Mucosa of descending colon (tissue), 3 donors: ENCODE measurements at places on chromosomes 3 and 15.

DNA sequence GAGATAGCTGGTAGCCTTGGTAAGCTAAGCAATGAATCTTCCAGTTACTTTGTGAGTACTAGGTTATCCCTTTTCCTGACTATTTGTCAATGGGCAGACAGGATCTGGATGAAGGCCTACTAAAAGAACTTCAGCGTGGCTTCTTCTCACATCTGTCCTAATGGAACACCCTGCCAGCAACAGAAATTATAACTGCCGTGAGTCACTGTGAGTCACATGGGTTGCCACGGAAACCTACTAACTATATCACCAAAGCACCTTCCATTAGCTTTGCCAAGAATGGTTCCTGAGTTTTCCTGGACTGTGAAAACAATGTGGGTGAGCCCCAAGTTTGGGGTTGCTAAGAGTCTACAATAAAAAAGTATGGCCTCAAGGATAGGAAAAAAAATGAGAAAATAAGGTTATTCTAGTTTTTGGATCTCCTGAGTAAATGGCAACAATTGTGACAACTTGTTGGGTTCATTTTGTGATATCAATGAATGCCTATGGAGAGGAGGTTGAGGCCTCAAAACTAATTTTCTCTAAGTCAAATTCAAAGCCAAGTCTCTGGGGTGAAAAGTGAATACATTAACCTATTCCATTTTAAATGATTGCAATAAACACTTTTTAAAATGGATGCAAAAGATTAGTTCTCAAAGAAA is 195.1 kb upstream of the ICE2 start:
- DNase-seq = no peak

GRCh38 chr3:54969652-54970051 is 41.8 kb upstream of the LRTM1 start:
- no peak for DNase-seq

DNA sequence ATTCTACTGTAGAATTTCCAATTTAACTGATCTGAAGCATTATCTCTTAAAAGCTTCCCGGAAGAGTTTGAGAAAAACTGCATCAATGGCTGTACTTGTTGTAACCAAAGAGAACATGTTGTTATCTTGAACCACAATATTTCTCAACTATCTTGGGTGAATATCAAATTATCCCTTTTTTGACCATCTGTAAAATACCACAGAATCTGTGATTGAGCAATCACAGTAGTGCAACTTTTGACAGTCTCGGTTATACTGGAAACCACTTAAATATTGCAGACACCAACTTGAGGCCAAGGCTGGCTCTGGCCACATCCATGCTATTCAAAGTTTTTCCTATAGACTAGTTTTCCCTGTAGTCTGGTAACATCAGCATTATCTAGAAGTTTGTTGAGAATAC is 842.8 kb upstream of the EPHA6 start:
- no peak for DNase-seq

GRCh38 chr3:101954936-101955335 is 105.6 kb downstream of the NFKBIZ start:
- no peak for DNase-seq

DNA sequence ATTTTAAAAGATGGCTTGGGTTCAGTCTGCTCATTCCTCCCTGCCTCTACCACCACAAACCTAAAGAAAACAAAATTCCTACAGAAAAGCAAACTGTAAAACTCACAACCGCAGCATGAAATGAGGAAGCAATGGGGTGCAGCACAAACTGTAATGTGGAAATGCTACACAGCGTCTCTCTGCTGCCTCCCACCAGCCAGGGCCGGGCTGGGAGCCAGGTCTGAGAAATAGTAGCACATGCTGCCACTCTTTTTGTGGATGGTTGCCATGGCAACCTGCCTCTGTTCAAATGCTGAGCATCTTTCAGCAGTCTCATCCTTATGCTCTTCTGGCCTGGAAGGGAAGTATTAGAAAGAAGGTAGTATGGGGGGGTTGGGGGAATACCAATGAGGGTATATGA is 55.4 kb downstream of the EOMES start:
- peak; percentile 44 for DNase-seq

DNA sequence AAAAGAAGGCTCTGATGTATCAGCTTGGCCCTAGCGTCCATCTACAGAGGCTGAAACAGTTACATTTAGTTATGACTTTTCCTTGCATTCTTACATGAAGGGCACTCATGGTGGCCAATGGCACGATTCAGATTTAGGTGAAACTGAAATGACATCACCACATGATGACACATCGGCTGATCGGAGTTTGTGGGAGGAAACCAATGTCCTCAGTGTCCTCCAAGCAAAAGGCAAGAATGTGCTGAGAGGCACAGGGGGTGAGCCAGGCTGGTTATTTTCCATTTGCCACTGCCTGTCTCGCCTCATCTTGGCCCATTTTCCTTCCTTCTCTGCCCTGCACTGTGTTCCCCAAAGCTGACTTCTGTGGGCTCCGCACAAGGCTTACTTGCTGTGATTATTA is 34.4 kb downstream of the TARS3 start:
- DNase-seq = no peak

GRCh38 chr15:79970181-79970580 is 815 bp downstream of the BCL2A1 start:
- DNase-seq = no peak

DNA sequence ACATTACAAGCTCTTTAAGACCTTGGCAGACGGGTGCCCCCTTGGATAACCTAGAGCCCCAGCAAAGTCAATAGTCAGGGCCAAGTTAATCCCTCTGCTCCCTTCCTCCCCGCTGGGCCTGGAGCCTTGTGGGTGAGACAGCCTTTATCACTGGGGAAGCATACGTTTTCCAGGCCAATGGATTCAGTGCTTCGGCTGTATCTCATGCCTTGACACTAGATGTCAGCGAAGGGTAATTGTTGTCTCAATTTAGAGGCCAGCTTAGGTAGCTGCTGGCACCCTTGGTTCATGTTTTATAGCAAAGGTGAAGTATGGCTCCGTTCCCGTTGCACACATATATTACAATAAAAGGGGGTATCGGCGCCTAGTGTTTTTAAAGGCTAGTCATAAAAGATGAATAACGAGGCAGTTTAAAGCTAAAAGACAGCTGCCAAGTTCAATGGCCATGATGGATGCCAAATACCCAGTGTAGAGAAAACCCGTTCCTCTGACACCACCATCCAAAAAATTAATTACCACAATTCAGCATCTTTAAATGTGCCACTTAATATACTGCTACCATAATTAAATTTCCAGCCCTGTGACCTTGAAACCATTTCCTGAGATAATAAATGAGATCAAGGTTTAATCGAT is 52.3 kb upstream of the BNIP2 start:
- peak; percentile 14 for DNase-seq

GRCh38 chr3:59386165-59386564 is 336.3 kb upstream of the CFAP20DC start:
- no peak for DNase-seq

DNA sequence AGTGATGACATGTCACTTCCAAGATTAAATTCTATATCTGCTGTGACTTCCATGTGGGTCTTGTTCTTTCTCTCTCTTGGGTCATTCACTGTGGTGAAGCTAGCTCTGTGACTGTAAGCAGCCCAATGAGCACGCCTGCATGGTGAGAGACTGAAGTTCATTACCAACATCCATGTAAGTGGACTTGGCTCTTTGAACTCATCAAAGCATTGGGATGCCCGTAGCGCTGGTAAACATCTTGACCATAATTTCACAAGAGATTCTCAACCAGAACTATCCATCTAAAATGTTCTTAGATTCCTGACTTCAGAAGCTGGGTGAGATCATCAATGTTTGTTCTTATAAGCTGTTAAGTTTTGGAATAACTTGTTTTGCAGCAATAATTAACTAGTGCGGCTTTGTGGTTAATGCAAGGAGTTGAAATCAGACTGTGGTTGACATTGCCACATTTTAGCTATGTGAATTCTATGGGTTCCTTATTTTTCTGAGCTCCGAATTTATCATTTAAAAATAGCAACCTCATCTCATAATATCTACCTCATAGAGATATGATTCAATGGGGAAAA is 31.6 kb upstream of the LRRC3B start:
- no peak for DNase-seq

DNA sequence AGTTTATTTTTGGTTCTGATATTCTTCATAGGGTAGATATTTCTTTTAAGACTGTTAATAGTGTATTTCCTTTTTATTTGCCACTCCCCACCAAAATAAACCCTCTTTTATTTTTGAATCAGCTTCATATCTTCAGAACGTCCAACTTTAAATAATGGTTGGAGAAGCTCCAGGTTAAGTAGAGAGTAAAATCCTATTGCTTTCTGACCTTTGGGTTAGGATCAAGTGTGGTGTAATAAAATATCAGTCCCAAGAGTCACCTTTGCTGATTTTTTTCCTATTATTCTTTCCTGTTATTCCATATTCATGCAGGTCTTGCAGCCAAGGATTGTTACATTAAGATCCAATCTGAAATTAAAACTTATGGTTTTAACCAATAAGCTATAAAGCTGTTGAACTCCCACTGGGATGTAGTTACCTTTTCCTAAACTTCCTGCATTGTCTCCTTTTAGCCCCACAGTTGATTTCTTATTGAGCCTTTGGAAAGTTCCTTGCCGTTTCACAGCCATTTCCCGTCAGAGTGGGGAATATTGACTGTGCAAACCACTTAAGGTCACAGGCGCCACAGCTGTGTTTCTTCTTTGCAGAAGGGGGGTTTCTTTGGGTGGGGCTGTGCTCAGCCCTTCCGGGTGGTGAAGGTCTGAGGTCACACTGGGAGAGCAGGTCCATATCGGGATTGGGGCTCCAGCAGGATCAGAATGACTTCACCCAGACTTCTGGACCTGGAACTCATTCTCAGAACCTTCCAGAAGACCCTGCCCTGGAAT is 287.3 kb upstream of the CTDSPL start:
- DNase-seq = no peak

DNA sequence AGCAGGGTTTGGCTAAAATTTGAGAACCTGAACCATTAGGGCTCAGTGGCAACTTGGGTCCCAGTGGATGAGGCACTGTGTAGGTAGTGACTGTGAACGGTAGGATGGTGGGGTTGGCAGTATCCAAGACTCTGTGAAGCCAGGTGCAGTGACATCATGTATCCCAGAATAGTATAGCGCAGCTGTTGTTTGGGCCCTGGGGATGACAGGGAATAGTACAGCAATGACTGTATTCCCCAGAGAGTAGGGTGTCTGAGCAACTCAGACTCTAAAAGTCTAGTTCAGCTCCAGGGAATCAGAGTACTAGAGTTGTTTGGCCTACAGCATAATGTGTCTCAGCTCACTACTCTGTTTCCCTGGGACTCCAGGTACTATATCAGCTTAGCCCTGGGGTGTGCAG is 20.7 kb upstream of the PPP2R3A start:
- DNase-seq = no peak

GRCh38 chr3:138687236-138687635 is 78.7 kb downstream of the FAIM start:
- DNase-seq = no peak

DNA sequence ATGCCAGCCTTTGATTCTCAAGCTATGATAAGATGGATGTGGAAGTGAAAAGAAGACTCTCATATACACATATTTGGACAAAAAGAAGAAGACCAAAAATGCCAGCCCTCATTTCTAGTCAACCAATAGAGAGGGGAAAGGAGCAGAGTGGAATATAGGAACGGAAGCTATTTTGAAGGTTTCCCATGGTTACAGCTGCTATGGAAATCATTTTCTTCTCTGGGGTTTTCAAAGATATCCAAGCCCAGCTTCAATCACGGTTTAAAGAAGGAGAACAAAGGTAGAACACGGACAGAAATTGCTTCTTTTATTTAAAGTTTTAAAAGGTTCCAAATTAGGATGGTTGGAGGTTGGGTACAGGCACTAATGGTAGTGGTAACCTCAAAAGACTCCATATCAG is 181.0 kb upstream of the PRICKLE2 start:
- no peak for DNase-seq

DNA sequence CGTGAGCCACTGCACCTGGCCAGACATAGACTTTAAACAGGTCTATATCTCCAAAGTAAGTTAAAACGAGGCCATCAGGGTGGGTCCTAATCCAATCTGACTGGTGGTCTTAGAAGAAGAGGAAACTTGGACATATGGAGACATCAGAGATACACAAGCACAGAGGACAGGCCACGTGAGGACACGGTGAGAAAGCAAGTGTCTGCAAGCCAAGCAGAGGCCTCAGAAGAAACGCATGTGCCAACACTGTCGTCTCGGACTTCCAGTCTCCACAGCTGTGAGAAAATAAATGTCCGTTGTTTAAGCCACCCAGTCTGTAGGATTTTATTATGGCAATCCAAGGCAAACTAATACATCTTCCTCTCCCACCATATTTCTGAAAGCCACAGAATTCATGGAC is 43.9 kb downstream of the MRPL46 start:
- DNase-seq = no peak

DNA sequence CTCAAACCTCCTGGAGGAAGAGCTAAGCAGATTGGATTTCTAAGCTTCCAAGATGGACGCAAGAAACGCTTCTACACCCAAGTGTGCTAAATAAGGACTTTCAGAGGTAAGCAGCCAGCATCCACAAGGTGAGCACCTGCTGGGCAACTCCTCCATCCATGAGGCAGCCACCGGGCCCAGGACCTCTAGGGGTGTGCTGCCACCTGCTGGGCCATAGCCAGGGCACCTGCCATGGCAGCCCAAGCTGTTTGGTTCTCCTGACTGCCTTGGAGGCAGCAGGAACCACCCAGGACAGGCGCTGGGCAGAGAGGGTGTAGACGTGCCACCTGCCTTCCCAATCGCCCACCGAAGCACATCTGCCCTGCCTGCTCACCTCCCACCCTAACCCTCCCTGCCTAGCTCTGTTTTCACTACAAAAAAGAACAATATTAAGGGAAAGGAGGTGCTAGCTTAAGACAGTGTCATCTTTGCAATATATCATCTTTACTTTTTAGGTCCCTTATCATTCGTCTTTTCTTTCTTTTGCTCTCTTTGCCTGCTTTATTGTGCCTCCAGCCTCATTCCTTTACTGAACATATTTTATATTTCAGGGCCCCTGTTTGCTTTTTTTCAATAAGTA is 12.9 kb downstream of the C15orf62 start:
- DNase-seq = peak; percentile 91

- peak; percentile 57 for DNase-seq
Measured at GRCh38 chr15:69224383-69224782, 63.9 kb downstream of the GLCE start.

DNA sequence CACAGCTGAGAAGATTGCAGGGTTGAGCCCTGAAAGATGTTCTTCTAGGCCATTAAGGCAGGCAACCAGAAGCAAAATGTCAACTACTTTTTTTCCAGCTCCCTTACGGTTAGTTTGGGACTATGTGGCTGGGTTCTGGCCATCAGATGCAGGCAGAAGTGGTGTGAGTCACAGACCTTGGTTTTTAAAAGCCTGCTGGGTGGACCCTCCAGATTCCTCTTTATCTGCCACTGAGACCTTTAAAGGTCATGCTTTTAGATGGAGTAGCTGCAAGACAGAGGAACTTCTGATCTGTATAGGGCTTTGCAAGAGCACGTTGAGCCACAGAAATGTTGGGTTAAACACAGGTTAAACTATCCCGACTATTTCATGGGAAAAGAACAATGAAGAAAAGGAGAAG is 102.9 kb downstream of the CHST2 start:
- no peak for DNase-seq

- DNase-seq = no peak
Measured at GRCh38 chr3:82824491-82824890, 1063.0 kb upstream of the GBE1 start.
